Esophagus muscularis mucosa (tissue), 4 donors: ENCODE measurements at places on chromosomes 13 and 19. TPM values are rescaled to one million over a fixed set of nuclear protein-coding genes. Genes with fewer than 3 reads are reported as not detected.

IRS2 gene
- 68.1 TPM for total RNA-seq

FCGBP gene
- 8.1 TPM for total RNA-seq

COL4A1 gene
- 383 TPM for total RNA-seq

NCR1 gene
- not detected for total RNA-seq

URAD gene
- not detected for total RNA-seq

FEM1A gene
- total RNA-seq = 18.1 TPM

DBP gene
- total RNA-seq = 3.0 TPM

FGF9 gene
- 1.2 TPM for total RNA-seq

SMAD9 gene
- total RNA-seq = 108 TPM

LRRC4B gene
- 12.5 TPM for total RNA-seq

PGLYRP2 gene
- total RNA-seq = not detected

FFAR2 gene
- total RNA-seq = not detected

NUDT15 gene
- total RNA-seq = 5.0 TPM

PTPRH gene
- total RNA-seq = 2.7 TPM
